ENCODE measurements at places on chromosomes 3 and 15. TPM values are rescaled to one million over a fixed set of nuclear protein-coding genes. Genes with fewer than 3 reads are reported as not detected.

TMOD2 gene
- total RNA-seq: 10.6 TPM

ISG20 gene
- 122 TPM for total RNA-seq

HYAL1 gene
- 0.29 TPM for total RNA-seq

P2RY12 gene
- not detected for total RNA-seq

PLCB2 gene
- 178 TPM for total RNA-seq

AADACL2 gene
- total RNA-seq: not detected

Measured in T-helper 1 cell treated with Interleukin-12 subunit alpha and Interleukin-12 subunit beta and Interleukin-4 antibody, amounts not matched to agents 30 ng/mL and 1 ng/mL, for 36 hours (primary cell).